ENCODE measurements at places on chromosomes 7 and 10.

DNA sequence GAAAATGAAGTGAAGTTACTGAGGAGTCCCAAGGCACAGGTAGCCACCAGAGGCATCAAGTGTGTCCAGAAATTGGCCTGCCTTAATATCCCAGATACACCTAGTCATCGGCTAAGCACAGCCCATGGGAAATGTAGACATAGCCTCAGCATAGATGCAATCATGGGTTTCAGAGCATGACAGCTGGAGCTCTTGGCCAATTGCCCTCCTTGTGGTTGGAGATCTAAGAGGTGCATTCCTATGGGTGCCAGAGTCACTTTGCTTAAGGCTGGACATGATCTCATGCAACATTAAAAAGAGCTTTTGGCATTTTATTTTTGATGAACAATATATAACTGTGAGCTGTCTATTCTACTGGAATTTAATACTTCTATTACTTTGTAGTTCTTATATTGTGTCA lies 758.0 kb upstream of the LRRTM3 start:
- DNase-seq, result no peak

DNA sequence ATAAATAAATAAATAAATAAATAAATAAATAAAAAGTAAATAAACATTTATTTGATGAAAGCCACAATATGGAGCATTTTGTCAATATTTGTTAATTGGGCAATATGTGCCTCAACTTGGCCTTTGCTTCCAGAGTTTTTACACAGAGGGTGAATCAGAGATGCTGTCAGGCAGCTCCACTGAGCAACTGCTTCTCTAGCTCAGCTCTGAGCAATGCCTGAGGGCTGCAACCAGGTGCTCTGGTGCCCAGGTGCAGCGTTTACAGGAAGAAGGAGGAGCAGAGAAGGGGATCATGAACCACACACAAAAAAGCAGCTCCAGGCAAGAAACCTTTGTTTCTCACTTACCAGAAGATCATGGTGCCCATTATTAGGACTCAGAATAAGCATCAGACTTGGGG lies 876.2 kb upstream of the AUTS2 start:
- no peak for DNase-seq

DNA sequence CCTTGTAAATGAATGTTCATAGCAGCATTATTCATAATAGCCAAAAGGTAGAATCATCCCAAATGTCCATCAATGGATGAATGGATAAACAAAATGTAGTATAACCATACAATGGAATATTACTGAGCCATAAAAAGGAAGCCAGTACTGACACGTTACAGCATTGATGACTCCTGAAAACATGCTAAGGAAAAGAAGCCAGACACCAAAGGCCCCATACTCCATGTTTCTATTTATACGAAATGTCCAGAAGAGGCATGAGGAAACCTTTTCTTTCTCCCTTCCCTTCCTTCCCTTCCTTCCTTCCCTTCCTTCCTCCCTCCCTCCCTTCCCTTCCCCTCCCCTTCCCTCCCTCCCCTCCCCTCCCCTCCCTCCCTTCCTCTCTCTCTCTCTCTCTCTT lies 131.9 kb downstream of the JAZF1 start:
- no peak for DNase-seq

DNA sequence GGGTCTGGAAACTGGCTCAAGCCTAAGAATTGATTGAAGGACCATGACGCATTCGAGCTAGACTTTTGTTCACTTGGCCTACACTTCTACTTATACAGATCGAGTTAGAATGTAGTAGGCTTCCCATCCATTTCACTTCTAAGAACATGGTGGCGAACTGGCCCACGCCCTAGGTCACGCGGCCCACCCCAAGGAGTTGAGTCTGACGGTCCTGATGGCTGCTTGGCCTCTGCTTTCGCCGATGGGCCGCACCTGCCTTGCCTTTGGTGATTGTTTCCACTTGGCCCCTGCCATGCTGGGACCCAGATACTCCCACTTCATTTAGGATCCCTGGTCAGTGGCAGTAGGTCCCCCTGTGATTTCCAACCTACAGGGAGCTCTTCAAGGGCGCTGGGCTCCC lies 153.6 kb downstream of the PRKAG2 start:
- no peak for DNase-seq

DNA sequence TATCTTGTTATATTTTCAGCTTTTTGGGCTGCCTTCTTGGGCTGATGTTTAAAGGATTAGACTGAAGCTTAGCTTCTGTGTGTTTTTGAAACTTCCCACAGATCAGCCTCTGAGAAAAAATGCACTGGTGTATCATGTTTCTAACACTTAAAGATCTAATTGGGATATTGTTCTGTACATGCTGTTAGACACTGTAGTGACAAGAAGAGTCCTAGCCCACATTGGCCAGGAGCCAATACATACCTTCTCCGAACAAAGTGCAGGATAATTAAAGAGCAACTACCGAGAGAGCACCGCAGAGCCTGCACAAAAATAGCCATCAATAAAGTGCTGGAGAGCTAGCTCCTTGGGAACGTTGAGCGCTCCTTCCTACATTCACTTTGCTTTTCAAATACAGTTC lies 289.4 kb upstream of the SP8 start:
- DNase-seq, result no peak

GRCh38 chr7:103116991-103117390 lies 31.9 kb downstream of the NAPEPLD start:
- DNase-seq, result no peak

All from cerebellar nuclear complex (tissue), 1 donor.